ENCODE measurements at places on chromosomes 5 and 9.

DNA sequence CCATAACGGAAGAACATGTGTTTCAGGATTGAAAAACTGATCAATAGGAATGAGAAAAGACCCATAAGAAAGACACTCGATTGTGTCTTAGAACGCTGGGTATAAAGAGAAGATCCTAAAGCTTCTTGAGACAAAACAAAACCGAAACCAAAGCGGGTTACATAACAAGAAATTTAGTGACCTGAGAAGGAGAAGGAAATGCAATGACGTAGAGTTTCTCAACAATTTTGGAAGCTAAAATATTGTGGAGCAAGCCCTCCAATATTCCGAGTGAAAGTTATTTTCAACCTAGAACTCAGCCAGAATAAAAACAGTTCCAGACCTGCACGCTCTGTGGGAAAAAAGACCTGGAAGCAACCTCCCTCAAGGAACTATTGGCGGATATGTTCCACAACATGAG is 81.9 kb upstream of the FREM1 start:
- no peak for DNase-seq

DNA sequence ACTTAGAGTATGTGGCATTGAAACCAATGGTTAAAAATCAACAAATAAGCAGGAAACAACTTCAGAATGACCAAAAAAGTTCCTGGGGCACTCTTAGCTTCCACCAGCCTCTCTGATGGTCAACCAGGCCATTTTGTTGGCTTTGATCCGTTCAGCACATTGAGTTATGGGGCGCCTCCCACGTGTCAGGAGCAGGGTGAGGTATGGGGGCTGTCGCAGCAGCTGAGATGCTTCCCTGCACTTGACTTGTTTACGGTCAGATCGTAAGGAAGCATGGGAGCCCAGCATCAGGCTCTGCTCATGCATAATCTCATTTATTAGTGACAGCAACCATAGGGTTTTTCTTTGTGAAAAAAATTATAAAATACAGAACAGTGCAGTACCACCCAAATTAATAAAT is 16.7 kb downstream of the SYK start:
- DNase-seq: no peak

DNA sequence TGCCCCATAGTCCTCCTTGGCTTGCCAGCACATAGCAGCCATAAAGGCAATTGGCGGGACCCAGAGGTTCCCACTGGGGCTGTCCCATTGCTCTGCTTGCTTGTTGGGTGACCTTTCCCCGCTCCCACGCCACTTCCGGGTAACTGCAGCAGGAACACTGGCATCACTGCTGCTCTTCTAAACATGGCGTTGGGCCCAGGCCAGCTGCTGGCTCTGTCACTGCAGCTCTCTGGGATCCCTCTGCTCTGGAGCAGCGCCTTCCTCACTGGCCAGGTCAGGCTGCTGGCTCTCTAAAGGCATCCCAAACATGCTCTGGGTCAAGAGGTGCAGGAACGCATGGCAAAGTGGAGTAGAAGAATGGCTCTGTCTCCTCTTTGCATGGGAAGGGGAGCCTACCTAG is 92.9 kb downstream of the DRD1 start:
- no peak for DNase-seq

DNA sequence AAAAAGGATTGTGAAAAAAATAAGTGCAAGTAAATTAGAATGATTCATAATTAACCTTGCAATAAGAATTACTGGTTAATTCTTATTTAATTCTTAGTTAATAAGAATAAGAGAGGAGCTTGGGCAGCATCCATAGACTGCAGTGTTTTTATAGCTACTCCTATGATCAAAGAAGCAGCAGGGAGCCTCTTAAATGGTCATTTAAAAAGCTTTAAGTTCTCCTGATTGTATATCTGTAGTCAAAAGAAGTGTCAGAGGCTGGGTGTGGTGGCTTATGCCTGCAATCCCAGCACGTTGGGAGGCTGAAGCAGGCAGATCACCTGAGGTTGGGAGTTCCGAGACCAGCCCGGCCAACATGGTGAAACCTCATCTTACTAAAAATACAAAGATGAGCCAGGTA is 14.4 kb downstream of the ACER2 start:
- no peak for DNase-seq

GRCh38 chr5:149040421-149040820 is 22.4 kb downstream of the SH3TC2 start:
- no peak for DNase-seq

GRCh38 chr5:149177911-149178565 is 36.7 kb downstream of the ABLIM3 start:
- no peak for DNase-seq

DNA sequence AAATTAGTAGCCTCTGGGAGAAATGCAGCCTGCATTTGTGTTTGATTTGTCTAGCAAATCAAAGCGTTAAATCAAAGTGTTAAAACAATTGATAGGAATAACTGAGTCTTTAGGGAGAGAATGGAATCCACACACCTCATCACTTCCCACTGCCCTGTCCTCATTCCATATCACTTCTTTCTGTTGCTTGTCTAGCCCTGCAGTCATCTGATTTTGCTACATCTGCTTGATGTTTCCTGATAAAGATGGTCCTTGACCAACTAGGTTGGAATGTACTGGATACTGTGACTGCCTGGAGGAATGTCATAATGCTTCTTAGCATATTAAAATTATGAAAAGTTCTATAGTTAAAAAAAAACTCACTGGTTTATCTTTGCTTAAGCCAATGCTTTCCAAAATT is 119.9 kb downstream of the DOCK2 start:
- DNase-seq: no peak

DNA sequence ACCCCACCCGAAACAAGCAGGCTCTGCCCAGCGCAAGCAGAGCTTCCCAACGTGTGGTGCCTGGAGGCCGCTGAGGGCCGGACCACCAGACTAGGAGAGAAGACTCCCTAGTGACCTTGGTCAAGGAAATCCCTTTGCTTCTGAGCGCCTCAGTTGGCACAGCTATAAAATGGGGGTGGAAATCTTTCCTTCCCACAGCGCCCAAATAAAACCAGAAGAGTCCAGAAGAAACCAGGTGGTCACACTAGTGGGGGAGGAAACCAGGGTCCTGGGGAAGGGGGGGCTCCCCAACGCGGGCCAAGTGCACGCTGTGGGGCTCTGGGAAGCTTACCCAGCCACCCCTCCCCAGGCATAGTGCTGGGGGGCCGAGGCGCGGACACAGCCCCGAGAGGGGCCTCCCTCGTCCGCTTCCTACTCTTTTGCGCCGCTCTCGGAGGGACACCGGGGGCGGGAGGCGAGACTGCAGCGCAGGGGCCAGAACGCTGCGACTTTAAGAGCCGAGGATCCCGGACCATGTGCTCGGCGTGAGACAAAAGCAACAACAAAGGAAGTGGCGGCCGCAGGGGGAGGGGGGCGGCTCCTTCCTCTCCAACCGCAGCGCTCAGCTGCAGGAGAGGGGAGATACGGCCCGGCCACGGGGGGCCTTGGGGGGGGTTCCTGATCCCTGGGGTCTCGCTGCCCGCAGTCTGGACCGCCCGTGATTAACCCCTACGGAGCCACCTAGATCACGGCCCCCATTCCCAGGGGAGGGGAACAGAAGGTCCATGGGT is 885 bp downstream of the RNF44 start:
- DNase-seq: no peak

DNA sequence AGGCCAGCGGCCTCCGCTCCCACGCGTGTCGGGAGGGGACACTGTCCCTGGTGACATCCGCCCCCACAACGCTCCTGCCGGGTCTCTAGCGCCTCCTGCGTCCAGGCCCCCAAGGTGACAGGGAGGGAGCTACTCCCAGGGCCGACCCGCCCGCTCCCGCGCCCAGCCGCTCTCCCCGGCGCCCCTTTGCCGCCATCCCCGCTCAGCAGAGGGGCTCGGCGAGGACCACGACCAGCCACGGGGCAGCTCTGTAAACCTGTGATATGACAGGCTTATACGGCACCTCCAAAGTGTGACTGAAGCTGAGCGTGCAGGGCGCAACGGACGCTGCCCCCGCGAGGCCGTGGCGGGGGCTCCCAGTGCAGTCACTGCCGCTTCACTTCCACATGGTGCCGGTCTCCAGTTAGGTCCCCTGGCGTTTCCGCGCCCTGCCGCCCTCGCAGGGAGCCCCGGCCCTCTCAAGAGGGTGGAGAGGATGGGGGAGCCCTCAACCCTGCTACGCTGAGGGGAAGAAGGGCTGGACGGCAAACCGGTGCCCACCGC is 978 bp upstream of the ADCY2 start:
- no peak for DNase-seq

GRCh38 chr5:180611140-180611850 is 20.0 kb upstream of the SCGB3A1 start:
- no peak for DNase-seq

- DNase-seq: no peak
These were observed 49.2 kb upstream of the SMIM32 start for GRCh38 chr5:136242136-136242535.

DNA sequence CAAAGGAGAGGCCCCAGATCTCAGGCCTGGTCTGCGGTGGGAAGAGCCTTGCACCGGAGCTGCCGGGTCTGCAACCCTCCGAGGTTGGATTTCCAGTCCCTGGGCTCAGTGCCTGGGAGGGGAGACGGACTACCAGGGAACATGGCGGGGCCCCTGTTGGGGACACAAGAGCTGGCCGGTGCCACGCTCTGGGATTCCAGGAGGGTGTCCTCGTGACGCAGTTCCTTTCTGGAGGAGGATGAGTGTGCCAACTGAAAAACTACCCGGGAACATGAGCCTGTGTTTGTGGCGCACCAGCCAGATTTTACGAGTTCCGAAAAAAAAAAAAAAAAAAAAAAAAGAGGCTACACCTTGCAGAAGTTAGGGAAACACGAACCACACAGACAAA is 9.0 kb downstream of the NRARP start:
- no peak for DNase-seq

- no peak for DNase-seq
These were observed 145.2 kb downstream of the TENT4A start for GRCh38 chr5:6858419-6858818.

DNA sequence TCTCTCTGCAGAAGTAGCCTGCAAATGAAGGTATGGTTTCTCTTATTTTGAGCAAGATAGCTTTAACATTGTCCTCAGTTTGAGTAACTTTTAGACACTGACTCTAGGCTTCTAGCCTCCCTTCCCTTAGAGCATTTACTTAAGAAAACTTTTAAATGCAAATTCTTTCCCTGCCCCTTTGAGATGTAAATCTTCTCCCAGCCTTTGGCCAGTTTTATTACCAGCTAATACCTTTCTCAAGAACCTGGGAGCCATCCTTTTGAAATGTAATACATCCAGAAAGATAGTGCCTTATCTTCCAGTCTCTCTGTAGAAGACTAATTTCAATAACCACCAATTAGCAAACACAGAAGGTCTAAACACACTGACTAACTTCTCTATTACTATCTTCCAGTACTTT is 688.9 kb upstream of the CDH9 start:
- DNase-seq: no peak

DNA sequence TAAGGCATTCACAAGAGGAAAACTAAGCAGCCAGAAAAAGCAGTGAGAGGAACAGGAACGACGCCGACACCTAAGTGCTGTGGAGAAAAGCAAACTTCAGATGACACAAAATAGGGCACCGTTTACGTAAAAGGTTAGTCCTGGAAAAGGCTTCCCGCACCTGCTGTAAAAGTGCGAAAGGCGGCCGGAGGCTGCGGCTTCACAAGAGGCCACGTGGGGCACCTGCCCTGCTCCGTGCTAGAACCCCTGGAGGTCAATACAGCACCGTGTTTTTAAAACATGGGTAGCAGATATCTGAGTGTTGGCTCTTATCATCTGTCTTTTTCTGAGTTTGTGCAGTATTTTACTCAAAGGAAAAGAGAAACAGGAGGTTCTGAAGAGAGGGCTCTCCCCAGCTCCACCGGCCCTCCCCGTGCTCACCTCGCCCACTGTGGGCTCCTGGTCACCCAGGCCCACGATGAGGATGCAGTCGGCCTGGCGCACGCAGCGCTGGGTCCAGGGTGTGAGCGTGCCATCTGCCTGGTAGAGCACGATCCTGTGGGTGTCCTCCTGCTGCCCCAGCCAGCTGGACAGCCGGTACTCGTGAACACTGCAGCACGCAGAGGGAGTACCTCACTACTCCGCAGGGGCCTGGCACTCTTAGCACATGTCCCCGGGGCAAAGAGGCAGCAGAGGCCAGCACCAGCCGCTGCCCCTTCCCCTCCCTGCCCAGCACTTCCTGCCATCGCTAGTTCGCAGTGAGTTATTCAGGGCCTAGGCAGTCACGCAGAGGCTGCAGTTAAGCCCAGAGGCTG is 21.0 kb upstream of the NSMF start:
- DNase-seq: no peak

DNA sequence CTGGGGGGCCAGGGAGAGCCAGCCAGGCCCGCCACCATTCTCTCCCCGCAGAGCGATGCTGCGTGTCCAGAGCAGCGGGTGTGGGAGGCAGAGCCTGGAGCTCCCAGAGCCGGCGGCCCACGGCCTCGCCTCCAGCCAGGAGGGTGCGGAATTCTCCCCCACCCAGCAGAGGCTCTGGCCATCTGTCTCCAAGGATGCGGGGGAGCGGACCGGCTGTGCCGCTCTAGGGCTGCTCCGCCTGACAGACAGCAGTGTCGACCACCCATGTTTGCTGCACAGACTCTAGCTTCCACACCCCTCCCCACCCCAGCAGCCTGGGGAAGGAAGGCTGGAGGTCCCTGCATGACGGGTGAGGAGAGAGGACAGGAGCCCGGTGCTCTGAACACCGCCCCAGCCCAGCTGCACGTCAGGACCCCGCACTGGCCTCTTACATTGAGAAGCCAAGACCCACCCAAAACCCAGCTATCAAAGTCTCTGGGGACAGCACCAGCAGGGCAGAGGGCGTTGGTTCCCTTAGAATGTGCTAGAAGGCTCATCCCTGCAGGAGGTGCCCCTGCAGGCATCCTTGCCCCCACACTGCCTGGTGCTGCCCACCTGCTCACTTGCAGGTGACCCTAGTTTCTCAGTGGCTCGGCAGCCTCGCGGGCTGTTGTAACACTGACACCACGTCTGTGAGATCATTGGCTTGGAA is 29.7 kb upstream of the FCN1 start:
- no peak for DNase-seq

DNA sequence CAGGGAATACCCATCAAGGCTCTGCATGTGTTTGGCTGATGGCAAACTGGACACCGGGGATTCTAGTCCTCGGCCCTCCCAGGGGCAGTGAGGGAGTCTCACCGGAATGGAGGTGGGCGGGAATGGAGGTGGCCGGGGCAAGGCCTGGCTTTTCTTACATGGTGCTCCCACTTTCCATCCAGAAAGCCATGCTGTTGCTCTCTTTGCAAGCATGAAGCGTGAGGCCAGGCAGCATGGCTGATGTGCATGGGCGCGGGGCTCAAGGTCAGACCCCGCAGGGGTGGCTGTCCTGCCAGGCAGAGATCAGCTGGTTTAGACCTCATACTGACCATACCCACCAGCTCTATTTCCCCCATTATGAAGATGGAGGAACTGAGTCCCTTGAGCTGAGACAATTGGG is 108.0 kb upstream of the PHYKPL start:
- no peak for DNase-seq

GRCh38 chr9:116662646-116663310 is 24.3 kb upstream of the TRIM32 start:
- DNase-seq: no peak

Data from NCI-H1417 treated with DMSO at 0.1 percent for 48 hours (cell line).